ENCODE measurements at places on chromosomes 3 and 15.

- no peak for DNase-seq
These were observed 3.1 kb upstream of the GPR15 start for GRCh38 chr3:98528474-98529346.

DNA sequence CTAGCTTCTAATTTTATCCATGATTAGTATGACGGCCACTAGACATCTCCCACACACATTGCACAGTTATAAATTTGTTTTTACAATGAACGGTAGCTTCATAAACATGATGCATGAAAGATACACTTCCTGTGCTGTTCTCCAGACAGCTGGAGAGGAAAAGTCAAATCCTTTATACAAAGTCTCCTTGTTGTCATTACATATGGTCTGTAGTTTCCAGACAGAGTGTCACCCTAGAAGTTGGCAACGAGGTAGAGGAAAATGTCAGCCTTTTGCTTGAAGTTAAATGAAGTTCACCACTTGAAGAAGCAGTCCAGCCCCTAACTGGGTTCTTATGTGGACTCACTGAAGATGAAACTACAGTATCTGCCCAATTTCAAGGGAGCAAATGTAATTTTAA is 253.0 kb upstream of the P2RY1 start:
- DNase-seq: no peak

DNA sequence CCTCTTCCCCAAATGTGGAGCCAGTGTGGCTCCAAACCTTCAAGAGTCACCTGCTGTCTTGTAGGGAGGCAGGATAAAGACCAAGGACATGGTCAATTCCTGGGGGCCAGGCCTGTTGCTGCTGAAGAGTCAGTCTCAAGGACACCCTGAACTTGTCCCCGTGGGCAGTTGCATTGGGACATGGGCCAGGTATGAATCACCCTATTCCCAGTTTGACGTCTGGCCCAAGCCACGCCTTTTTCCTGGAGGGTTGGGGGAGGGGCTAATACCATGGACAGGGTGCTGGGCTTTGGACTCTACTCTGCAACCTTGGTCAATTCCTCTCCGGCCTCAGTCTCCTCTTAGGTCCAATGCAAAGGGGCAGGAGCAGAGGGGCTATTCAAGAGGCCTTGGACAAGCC is 10.4 kb downstream of the ATP2B2 start:
- DNase-seq: no peak

GRCh38 chr3:178318340-178318739 is 217.9 kb upstream of the KCNMB2 start:
- no peak for DNase-seq

DNA sequence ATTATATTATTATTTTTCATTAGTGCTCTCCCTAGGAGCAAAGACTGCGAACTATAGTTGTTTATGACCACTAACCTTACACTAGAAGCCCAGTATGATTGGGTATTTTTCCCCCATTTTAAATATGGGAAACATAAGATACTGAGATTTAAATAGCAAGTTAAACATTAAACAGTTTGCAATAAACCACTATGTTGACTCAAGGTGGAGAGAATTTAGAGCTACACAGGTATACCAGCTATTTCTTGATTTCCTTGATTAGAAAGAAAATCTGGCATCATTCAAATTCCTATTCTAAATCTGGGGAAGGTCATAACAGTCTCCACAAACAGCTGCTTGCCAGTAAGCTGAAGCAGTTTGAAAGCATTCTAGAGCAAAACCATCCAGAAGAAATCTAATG is 863.8 kb upstream of the CFAP20DC start:
- no peak for DNase-seq

- DNase-seq: no peak
These were observed 5.2 kb upstream of the TRPM1 start for GRCh38 chr15:31106495-31107300.

DNA sequence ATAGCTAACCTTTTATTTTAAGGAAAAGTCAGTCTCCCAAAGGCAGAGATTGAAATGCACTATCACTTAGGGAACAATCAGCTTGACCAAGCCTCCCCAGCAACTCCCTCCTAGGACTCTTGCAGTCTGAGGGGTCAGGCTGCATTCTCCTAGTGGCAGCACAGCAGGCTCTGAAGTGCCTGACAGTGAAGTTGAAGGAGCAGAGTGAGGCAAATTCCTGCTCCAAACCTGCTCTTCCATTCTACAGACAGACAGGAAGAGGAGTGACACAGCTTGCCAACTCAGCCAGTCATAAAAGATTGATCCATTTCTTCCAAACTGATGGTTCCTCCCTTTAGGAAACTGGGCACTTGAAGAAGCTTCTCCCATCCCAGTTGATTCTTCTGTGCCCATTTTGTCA is 43.9 kb upstream of the SMAD3 start:
- no peak for DNase-seq

GRCh38 chr3:112389961-112390360 is 57.0 kb downstream of the CD200 start:
- DNase-seq: no peak

GRCh38 chr3:73148682-73149081 is 87.2 kb downstream of the EBLN2 start:
- DNase-seq: no peak

DNA sequence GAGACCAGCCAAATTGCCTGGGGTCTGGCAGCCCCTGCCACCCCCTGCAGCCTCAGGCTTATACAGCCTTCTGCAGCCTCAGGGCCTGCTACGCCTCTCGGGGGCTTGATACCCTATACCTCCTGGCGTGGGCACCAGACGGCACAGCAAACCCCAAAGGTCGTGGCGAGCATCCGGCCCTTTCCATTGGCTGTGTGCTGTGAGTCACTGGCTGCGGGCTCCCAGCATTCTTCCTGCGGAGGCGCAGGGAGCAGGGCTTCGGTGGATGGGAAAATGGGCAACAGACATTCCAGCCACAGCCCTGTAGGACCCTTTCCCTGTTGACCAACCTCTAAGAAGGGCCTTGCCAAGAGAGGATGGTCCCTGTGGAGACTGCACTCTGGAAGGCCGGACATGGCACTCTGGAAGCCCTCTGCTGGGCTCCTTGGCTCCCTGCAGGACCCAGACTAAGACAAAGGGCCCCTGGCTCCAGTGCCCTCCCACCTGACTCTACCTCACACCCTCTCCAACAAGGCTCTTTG is 59.6 kb downstream of the ITGA11 start:
- no peak for DNase-seq

GRCh38 chr3:127762077-127762786 is 60.1 kb downstream of the MGLL start:
- no peak for DNase-seq

DNA sequence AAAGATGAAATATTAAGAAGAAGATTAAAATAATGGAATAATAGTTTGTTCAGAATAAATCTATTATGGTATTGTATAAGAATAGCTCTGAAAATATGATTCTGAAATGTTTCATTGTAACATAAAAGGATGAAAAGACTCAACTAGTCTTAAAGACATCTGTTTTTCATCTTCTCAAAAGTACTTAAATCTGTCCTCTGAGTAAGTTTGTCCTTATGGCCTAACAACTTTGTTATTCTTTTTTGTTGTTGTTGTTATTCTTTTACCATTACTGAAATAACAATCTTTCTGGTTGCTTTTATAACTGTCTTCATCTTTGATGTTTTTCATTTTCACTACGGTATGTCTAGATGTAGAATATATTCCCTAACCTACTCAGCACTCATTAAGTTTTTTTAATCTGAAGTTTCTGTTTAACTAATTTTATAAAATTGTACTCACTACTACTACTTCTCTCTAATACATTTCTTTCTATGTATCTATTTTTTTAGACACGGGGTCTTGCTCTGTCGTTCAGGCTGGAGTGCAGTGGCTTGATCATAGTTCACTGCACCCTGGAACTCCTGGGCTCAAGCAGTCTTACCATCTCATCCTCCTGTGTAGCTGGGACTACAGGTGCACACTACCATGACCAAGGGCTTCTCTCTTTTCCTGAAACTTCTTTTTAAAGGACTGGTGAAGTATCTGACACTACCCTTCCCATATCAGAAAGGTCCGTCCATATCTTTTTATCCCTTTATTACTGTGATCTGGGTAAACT is 240.7 kb downstream of the PCCB start:
- DNase-seq: no peak

GRCh38 chr3:133934073-133934970 is 38.6 kb upstream of the RAB6B start:
- no peak for DNase-seq

- DNase-seq: no peak
These were observed 25.7 kb downstream of the PRKCI start for GRCh38 chr3:170247875-170248274.

DNA sequence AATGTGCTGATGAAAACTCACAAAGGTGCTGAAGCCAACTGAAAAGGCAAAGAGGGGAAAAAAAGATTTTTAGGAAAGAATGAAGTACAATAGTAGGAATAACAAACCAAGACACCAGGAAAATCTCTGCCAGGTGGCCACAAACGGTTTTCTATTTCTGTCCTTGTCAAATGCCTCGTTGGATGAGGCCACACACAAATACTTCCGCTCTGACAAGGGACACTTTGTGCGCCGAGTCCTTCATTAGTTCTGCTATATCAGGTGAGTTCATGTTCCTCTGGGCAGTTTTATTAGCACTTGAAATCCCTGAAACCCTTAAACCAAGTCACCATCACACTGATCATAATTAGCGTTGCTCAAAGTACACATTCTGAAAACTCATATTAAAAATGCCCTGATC is 373.1 kb downstream of the VPS13C start:
- DNase-seq: no peak

DNA sequence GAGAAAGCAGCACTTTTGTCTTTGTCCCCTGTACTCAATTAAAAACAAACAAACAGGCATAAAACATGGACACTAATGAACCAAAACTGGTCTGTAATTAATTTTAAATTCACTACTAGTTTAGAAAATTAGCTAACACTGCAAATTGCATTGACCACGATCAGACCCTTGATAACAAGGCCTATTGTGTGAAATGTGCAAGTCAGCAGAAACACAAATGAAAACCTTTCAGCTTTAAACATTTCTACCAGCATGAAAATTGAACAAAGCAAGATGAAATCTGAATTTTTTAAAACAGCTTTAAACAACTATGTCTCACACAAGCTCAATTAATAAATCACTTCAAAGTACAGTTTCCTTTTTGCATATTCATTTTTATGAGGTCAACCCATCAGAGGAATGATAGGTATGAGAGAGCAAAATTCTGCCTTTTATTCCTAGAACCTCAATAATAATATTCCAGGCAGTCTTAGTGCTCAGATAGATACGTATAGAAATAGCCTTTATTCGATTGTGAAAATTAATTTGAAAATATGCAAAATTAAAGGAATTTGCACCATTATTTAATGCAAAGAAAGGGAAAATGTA is 27.0 kb upstream of the CHMP2B start:
- no peak for DNase-seq

- no peak for DNase-seq
These were observed 13.2 kb upstream of the THRB start for GRCh38 chr3:24507776-24508422.

DNA sequence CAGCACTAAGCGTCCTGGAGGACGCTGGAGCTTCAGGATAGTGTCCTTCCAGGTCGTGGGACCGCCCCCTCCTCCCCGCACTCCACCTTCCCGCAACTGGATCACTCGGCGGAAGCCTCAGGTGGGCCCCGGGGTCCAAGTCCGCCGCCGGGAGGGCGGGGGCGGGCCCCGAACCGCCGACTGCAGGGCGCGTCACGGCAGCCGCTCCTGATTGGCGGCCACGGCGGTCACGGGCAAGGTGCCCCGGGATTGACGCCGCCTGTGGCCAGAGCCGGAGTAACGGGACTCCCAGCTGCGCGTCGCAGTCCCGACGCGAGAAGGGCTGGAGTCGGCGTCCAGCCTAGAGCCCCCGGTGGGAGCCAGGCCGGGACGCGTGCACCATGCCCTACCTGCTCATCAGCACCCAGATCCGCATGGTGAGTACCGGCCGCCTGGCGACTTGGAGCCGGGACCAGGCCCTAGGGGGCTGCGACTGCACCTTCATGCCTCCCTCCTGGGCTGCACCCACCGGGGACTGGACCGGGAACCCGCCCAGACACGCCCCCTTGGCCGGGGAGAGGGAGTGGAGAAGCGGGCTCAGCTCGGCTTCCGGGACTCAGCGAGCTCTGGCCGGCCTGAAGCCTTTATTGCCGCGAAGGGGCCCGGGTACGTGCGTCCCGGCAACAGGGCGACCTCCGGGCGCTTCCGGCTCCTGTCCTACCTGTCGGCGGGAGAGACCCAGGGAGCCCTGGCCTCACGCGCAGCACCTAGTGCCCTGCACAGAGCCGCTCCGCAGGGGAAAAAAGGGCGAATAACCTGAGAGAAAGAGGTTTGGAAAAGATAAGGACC is at the start of gene GCHFR:
GCHFR (plus strand) TSS at position 268 of the 828 bp plus-strand sequence; CDS start at position 381, 113 bp downstream.
- DNase-seq: peak; percentile 61

GRCh38 chr3:126422571-126423091 is 27.9 kb downstream of the CFAP100 start:
- DNase-seq: no peak

DNA sequence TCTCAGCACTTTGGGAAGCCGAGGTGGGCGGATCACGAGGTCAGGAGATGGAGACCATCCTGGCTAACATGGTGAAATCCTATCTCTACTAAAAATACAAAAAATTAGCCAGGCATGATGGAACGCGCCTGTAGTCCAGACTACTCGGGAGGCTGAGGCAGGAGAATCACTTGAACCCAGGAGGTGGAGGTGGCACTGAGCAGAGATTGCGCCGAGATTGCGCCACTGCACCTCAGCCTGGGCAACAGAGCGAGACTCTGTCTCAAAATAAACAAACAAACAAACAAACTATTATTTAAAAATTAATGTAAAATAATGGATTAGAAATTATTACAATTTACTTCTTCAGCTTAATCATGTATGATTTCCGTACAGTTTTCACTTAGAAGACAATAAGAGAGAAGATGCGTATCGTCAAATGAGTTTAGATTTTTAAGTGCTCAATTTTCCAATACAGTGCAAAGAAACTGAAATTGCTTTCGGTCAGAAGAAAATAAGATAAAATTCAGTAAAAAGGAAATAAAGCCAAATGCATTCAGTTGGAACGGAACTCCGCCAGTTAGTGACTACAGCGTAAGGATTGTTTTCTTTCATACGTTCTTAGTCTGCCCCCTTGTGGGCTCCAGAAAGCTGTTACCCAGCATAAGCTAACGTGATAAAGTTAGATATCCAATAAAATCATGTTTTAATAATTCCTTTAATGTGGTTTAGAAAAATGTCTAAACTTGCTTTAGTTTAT is 24.8 kb downstream of the AADAC start:
- DNase-seq: no peak

- no peak for DNase-seq
These were observed 3.7 kb downstream of the ACVR2B start for GRCh38 chr3:38457111-38458003.

Data from activated T-helper 9 cell treated with anti-CD3 and anti-CD28 coated beads, Interleukin-2, amount 50 U/mL, for 16 hours (primary cell).